ENCODE measurements at places on chromosomes 1 and 21.

DNA sequence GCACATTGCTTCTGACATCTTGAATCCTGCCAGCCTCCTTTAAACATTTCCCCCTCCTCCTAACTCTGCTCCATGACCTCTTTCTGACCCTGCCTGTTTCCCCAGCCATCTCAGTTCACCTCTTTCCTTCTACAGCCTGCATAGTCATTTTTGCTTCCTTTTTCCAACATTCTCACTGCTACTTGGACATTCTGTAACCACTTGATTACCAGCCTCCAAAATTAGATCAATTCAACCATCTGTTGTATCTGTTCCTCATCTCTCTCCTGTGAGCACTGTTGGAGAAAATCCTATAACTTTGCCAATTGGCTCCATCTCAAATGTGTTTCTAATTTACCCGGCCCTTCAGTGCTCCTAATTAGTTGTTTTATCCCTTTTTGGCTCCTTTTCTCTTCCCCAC lies 27.5 kb upstream of the GPR88 start:
- DNase-seq: no peak

DNA sequence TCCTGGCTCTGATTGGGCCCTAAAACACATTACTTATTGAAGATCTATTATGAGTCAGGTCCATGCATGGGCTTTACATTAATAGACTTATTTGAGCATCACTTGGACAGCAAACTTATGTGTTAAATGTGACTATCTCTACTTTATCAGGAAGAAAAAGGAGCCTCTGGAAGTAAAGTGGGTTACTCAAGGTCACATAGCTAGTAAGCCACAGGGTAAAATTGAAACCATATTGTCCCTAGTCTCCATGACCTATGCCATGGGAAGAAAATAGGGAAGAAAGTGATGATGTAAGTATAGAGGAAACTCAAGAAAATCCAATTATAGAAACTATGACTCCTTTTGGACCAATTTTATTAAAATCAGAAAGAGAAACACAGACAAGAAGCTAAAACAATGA lies 555.3 kb downstream of the NUF2 start:
- DNase-seq: no peak

DNA sequence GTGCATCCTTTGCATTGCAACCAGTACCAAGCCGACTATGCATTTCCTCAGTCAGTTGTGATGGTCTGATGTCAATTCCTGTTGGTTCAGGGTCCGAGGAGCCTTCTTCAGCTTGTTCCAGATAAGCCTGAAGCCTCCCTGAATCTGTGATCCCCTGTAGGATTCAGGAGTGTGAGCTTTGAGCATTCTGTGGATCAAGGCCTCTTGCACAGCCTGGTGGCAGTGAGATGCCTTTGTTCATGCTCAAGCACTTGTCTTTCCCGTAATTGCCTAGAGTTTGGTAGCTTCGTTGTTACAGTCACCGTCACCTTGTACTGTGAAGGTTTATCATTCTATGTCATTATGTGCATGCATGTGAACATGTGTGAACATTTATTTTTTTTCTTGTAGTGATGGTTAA lies 103.5 kb downstream of the PBX1 start:
- no peak for DNase-seq

DNA sequence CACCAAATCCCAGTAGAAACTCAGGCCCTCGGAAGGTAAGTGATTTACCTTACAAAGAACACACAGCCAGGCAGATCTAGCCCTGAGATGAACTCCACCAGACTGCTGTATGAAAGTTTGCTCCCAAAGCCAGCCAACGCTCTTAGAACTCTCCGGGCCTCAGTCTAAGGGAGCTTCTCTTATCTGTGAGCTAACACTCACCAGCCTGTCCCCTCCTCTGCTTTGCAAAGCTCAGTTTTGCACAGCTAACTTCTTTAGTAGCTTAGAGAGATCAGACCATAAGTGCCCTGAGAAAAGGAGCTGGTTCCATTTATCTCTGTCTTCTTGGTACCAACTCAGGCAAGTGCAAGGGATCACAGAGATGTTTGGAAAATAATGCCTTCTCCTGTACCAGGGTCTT lies 195.8 kb upstream of the JUN start:
- DNase-seq: no peak

DNA sequence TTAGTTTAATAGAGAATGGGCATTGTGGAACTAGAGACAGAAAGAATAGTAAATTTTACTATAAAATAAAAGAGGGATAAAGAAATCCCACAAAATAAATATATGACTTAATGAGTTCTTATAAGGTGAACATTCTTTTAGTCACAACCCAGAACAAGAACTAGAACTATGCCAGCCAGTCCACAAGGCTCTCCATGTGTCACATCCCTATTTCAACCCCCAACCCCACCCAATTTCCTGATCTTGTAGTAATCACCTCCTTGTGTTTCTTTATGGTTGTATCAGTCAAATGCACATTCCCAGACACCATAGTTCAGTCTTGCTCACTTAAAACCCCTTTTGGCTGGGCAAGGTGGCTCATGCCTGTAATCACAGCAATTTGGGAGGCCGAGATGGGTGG lies 662.3 kb upstream of the CAMK1G start:
- no peak for DNase-seq
